ENCODE measurements at places on chromosomes 12 and 14.

DNA sequence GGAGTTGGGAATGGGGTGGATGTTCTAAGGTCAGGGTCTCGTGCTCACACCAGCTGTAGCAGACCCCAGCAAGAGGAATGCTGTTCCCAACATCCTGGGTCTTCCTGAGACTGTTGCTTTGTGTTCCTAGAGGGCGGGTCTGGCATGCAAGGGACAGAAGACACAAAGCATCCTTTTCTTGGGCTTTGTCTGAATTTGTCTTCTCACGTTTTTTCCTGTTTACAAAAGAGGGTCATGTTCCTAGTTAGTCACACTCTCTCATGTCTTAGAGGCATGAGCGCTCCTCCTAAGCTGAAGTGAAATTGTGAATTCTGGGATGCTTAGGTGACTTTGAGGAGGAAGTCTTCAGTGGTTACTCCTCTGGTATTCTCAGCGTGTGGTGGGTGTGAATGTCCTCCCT is 9.6 kb upstream of the TAMALIN start:
- DNase-seq: no peak

- DNase-seq: peak; percentile 80
Measured at GRCh38 chr14:92647797-92648279, 100.6 kb downstream of the LGMN start.

DNA sequence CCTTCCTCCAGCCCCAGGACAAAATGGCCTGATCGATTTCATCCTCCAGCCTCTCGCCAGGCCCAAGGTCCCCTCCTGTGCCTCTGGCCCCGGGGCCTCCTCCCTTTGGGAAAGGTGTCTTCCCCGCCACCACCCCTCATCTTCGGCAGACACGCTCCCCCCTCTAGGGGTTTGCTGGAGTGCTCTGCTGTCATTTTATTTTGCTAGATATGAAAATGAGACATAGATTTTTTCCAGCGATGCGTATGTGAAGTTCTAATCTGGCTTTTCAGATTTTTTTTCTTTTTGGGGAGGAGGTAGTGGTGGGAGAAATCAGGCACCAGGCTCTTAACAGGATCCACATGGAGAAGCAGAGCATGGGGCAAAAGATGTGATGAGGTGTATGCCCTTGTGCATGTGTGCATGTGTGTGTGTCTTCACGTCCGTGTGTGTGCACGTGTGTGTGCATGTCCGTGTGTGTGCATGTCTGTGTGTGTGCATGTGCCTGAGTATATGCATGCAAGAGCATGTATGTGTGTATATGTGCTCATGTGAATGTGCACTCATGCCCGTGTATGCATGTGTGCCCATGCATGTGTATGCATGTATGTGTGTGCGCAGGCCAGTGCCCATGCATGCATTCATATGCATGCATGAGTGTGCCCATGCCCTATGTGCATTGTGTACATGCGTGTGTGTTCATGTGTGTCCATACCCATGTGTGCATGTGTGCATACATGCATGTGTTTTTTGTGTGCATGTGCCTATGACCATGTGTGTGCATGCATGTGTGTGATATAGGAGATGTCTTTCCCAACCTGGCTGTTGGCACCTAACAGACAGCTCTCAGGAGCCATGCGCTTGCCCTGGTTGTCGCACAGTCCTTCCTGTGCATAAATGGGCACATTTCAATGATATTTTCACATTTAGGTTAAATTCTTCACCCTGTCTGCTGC is 203.0 kb downstream of the RBM19 start:
- no peak for DNase-seq

- DNase-seq: no peak
Measured at GRCh38 chr12:52059582-52060497, 8.6 kb downstream of the NR4A1 start.

GRCh38 chr14:64220056-64220455 is 74.1 kb downstream of the ESR2 start:
- no peak for DNase-seq

DNA sequence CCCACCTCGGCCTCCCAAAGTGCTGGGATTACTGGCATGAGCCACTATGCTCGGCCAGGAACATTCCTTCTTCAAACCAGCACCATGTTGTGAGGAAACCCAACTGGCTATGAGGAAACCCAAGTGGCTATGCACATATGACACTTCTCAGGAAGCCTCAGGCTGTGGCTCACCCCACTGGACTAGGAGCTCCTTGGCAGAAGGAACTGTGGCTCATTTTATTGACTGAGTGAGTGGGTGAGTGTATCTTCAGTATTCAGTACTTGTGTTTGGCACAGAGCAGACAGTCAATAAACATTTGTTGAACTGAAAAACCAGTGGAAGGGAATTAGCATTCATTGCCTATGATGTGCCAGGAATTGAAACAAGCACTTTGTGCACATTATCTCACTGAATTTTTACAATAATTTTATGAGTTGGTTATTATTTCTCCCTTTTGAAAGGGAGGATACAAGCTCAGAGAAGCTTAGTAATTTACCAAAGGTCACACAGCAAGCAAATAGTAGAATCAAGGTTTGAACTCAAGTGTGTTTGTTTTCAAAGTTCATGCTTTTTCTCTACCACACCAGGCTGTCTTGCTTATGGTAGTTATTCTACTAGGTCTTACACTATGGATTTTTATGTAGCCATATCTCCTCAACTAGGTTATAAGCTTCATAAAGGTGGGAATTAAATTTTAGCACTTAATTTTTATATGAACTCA is 121.6 kb downstream of the VEZT start:
- no peak for DNase-seq

GRCh38 chr12:116538076-116538591 is 21.0 kb upstream of the MAP1LC3B2 start:
- peak; percentile 87 for DNase-seq

- DNase-seq: no peak
Measured at GRCh38 chr12:120125792-120126634, 9.5 kb upstream of the RAB35 start.

- no peak for DNase-seq
Measured at GRCh38 chr14:104930526-104931303, 6.0 kb downstream of the PLD4 start.

- no peak for DNase-seq
Measured at GRCh38 chr12:74455429-74455828, 82.2 kb upstream of the ATXN7L3B start.

- DNase-seq: no peak
Measured at GRCh38 chr12:108346727-108347710, 7.9 kb upstream of the CMKLR1 start.

GRCh38 chr12:101777485-101777884 is 38.2 kb upstream of the SYCP3 start:
- peak; percentile 67 for DNase-seq

GRCh38 chr14:55340482-55340881 is 69.3 kb downstream of the FBXO34 start:
- no peak for DNase-seq

GRCh38 chr14:31090883-31091764 is 64.9 kb upstream of the STRN3 start:
- peak; percentile 99 for DNase-seq

GRCh38 chr12:15863984-15864383 is 18.2 kb upstream of the STRAP start:
- DNase-seq: peak; percentile 88

GRCh38 chr12:46815809-46816208 is 10.0 kb downstream of the SLC38A4 start:
- no peak for DNase-seq

DNA sequence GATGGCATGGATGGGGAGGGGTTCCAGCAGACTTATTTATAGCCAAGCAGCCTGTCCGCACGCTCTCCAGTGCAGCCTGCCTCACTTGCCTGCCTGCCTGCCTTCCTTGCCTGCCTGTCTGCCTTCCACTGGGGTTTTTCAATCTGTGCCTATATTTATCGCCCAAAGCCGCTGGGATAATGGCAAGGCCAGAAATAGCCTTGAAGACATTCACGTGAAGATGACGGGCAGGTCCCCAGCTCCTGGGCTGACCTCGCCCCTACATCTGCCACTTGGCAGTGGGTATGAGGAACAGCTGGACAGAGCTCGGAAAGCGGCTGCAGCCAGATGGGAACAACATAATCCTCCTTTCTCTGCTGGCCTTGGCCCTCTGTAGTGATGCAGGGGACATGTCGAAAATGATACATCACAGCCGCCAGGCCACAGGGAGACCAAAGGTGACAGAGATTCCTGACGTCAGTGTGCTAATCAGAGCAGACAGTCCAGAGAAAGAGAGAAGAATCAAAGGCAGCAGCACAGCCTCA is 53.3 kb downstream of the PITPNM2 start:
- DNase-seq: no peak

DNA sequence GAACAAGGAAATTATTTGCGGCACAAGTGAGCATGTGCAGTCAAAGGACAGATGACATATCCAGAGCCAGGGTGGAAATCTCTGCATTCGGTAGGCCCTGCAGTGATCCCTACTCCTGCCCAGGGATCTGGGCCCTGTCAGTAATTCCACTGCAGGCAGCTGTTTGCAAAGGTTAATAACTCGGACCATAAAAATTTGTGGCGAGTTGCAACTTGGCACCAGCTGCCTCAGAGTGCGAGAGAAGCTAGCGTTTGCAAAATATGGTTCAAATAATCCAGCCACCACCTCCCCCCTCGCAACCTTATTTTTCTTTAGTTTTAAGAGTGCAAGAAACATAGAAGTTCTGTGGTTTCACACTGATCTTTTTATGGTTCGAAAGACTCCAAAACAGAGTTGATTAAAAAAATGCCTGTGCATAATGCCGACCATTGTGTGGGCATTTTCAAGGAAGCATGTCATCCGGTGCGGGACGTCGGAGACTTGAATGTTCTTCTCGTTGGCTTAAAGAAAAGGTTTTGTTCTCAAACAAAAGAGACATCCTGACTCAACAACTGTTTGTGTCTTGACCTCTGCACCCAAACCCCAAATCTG is 224.5 kb downstream of the BCL11B start:
- no peak for DNase-seq

GRCh38 chr12:106138633-106139421 is at the start of gene NUAK1:
Gene NUAK1, minus strand, starts transcription at chr12:106138954. Its CDS starts 301 bp downstream, at chr12:106138653.
- DNase-seq: no peak

GRCh38 chr12:84691266-84691665 is 221.3 kb downstream of the SLC6A15 start:
- no peak for DNase-seq

- DNase-seq: no peak
Measured at GRCh38 chr14:54687750-54688119, 120.8 kb downstream of the SAMD4A start.

- DNase-seq: no peak
Measured at GRCh38 chr12:71282020-71282419, 124.2 kb upstream of the TSPAN8 start.

- no peak for DNase-seq
Measured at GRCh38 chr14:100199240-100199860, 39.6 kb upstream of the YY1 start.

All from inflammatory macrophage treated with lipopolysaccharide for 4 hours (primary cell).